ENCODE measurements at places on chromosomes 13 and 19. TPM values are rescaled to one million over a fixed set of nuclear protein-coding genes. Genes with fewer than 3 reads are reported as not detected.

The SLC7A10 gene
- not detected for total RNA-seq

The ZIC5 gene
- total RNA-seq: not detected

The ZSCAN4 gene
- not detected for total RNA-seq

The FBN3 gene
- not detected for total RNA-seq

The GRK1 gene
- total RNA-seq: not detected

The ZNF560 gene
- total RNA-seq: 0.16 TPM

The ZNF418 gene
- total RNA-seq: 13.6 TPM

The RASIP1 gene
- 0.16 TPM for total RNA-seq

The CCDC122 gene
- 1.1 TPM for total RNA-seq

The NLRP5 gene
- not detected for total RNA-seq

The ZNF506 gene
- 7.1 TPM for total RNA-seq

The HRC gene
- not detected for total RNA-seq

The ZNF565 gene
- total RNA-seq: 7.6 TPM

The ZNF234 gene
- 5.6 TPM for total RNA-seq

The LGI4 gene
- 0.09 TPM for total RNA-seq

The MEF2B gene
- 0.27 TPM for total RNA-seq

The FGF22 gene
- not detected for total RNA-seq

The NKG7 gene
- total RNA-seq: not detected

The SLC25A41 gene
- not detected for total RNA-seq

The ZNF439 gene
- 2.8 TPM for total RNA-seq

The OVOL3 gene
- not detected for total RNA-seq

The CBARP gene
- 3.1 TPM for total RNA-seq

The NRTN gene
- total RNA-seq: not detected

The OBI1 gene
- 28.3 TPM for total RNA-seq

The CD79A gene
- not detected for total RNA-seq

The AP2S1 gene
- 113 TPM for total RNA-seq

The IGSF23 gene
- not detected for total RNA-seq

The ZNF667 gene
- total RNA-seq: 8.9 TPM

The LINGO3 gene
- total RNA-seq: not detected

The MVB12A gene
- total RNA-seq: 44.7 TPM

The COMP gene
- total RNA-seq: 0.63 TPM

The CGB7 gene
- 0.09 TPM for total RNA-seq

The ZNF730 gene
- 0.16 TPM for total RNA-seq

The CCDC124 gene
- total RNA-seq: 24.9 TPM

The CFD gene
- 25.8 TPM for total RNA-seq

The FLT3LG gene
- total RNA-seq: 5.4 TPM

The CEACAM16 gene
- not detected for total RNA-seq

The ZNF345 gene
- 5.5 TPM for total RNA-seq

The PSG3 gene
- not detected for total RNA-seq

The DLEU7 gene
- under 0.01 TPM for total RNA-seq

The FARSA gene
- total RNA-seq: 39.1 TPM

The ETV2 gene
- 1.6 TPM for total RNA-seq

Measured in fibroblast of the aortic adventitia (primary cell).